ENCODE measurements at places on chromosomes 12 and 14.

DNA sequence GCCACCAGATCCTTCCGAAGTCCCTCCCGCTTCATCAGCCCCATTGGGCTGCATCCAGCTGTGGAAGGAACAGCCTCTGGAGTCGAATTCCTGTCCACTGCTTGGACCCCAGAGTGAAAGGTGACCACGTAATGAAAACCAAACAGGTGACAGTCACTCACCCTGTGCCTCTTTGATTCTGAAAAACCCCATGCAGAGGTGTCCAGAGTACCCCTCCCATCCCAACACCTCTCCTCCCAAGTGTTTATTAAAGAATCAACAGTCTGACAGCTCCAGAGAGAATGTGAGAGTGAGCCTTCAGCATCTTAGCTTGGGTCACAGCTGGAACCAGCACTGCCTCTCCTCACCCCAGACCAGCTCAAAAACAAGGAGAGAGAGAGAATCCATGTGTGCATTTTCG lies 178.6 kb upstream of the NOS1 start:
- DNase-seq: no peak

DNA sequence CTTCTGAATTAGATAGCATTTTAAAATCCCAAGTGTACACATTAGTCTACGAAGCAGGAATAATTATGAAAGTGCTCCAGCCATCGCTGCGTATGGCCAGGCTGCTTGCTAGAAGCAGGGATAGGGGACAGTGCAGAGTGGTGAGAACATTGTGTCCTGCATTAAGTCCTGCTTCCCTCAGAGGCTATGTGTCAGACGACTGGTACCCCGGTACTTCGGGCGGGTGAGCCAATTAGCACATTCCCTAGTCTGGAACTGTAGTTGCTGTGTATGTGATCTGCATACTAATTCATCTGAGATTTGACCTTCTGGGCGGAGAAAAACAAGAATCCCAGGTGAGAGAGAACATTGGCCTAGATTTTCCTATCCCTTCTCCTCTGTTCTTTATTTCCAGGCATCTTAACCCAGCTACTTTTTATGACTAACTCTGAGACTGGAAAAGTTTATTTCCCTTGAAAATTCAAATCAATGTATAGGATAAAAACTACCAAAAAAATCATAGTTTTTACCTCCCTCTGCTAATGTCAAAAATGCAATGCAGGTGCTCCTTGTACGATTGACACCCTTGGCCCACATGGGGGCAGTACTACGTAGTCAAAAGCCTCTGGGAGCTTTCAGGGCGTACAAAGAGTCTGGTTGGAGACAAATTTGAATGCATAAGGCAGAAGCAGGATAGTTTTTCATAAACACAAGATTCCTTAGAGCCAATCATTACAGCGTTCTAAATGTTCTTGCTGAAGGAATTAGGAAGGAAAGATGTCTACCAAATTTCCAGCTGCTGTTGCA lies 764.3 kb downstream of the NOVA1 start:
- peak; percentile 74 for DNase-seq

DNA sequence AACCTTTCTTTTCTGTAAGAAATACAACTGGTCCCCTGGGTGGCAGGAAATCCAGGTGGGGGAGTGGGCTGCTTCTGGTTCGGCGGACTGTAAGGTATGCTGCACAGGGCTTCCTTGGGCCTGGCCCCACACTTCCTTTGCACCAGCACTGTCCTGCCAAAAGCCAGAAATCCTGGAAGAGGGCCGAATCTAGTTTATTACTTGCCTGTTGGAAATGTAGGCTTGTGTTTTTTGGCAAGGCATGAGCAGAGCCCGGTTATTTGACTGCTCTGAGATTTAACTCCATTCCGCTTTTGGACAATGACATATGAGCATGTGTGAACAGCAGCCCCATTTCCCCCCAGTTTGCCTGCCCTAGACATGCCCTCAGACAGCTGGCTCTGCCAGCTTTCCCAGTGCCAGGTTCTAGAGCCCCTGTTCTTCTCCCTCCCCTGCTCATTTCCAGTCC lies 86.6 kb downstream of the BORCS5 start:
- DNase-seq: no peak

- no peak for DNase-seq
Measured at GRCh38 chr12:30691122-30691879, 4.4 kb downstream of the IPO8 start.

- no peak for DNase-seq
Measured at GRCh38 chr12:53964315-53964713, 8.6 kb upstream of the HOXC11 start.

GRCh38 chr12:56720731-56721151 lies 4.4 kb downstream of the NACA start:
- no peak for DNase-seq

- no peak for DNase-seq
Measured at GRCh38 chr12:46207644-46208043, 61.2 kb downstream of the SLC38A1 start.

- no peak for DNase-seq
Measured at GRCh38 chr12:129534966-129535750, 368.7 kb downstream of the TMEM132D start.

- DNase-seq: peak; percentile 52
Measured at GRCh38 chr14:66359500-66359899, 126.7 kb upstream of the CCDC196 start.

DNA sequence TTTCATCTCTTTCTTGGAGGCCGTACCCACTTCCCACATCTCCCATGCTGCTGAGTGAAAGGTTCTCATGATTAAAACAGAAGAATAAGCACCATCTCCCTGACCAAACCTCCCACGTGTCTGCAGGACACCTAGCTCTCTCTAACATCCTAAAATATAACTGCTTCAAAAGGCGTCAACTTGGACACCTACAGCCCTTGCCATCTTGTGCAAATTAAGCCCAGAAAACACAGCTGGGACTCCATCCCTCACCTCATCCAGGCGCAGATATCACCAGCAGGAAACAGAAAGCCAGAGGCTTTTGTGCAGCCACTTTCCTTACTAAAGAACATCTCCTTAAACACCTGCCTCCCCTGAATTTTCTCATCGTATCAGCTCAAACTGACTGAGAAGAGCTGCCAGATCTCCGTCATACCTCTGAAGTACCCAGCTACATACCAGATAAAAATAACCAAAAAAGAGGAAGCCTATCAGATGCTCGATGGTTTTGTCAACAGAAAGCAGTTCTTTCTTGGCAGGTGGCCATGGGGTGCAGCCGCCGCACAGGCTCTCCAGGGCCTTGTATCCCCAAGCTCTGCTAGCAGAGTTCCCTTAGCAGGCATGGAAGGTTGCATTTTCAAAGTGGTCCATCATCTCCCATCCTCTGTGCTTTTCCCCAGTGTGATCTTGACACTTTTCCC lies 28.8 kb downstream of the MAP3K9 start:
- DNase-seq: peak; percentile 32

DNA sequence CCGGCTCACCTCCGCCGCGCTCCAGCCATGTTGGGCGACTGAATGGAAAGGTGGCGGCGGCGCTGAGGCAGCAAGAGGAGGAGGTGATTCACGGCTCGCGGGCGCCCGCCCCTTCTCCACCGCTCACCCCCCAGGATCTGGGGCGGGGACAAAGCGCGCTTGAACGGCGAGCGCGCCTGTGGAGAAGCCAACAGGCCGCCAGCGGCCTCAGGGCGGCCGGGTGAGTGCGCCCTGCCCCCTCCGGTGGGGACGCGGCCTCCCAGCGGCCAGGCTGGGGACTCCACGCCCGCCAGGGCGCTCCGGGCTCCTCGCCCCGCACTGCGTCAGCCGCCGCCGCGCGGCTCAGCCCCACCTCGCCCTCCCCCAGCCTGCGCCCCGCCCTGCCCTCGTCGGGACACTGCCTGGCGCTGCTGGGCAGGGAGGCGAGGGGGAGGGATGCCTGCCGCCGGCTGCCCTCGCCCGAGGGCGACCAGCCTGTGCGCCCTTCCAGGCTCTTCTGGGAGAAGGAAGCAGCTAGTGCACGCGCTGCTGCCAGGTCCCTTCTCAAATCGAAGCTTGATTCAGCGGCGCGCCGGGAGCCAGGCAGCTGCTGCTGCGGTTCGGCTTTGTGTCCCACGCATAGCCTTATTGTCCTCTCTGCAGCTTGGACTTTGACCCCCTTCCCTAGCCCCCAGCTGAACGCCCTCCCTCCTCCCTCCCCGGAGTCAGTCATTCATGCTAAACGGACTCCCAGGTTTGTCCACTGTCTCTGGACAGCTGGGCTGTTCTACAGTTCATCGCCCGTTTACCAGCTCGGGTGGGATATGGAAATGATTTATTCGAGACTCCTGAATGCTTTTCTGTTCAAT lies at the start of gene KIF21A:
KIF21A (minus strand) TSS at position 40 of the 848 bp plus-strand sequence. CDS start 150 bp downstream, outside the sequence.
- DNase-seq: peak; percentile 72

DNA sequence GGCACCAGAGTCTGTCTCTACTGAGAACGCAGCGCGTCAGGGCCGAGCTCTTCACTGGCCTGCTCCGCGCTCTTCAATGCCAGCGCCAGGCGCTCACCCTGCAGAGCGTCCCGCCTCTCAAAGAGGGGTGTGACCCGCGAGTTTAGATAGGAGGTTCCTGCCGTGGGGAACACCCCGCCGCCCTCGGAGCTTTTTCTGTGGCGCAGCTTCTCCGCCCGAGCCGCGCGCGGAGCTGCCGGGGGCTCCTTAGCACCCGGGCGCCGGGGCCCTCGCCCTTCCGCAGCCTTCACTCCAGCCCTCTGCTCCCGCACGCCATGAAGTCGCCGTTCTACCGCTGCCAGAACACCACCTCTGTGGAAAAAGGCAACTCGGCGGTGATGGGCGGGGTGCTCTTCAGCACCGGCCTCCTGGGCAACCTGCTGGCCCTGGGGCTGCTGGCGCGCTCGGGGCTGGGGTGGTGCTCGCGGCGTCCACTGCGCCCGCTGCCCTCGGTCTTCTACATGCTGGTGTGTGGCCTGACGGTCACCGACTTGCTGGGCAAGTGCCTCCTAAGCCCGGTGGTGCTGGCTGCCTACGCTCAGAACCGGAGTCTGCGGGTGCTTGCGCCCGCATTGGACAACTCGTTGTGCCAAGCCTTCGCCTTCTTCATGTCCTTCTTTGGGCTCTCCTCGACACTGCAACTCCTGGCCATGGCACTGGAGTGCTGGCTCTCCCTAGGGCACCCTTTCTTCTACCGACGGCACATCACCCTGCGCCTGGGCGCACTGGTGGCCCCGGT lies at the start of gene PTGDR:
PTGDR (plus strand) TSS at position 198 of the 778 bp plus-strand sequence; CDS start at position 315, 117 bp downstream.
- peak; percentile 21 for DNase-seq

GRCh38 chr12:108807476-108807875 lies 49.9 kb downstream of the SSH1 start:
- no peak for DNase-seq

DNA sequence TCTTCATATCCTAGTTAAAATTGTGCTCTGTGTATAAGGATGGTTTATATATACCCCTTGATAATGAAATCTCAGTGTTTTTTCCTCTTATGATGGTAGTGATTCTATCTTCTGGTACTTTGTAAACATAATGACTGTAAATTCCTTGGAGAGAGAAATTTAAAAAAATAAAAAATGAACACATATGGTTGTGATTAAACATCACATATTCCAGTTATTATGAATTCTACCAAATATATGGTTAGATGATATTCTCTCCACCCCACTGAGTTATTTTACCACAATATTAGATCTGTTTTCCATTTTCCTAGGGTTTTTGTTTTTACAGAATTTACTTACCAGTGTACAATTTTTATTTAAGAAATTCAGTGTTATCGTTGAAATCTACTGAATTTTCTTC lies 481.9 kb upstream of the NOVA1 start:
- no peak for DNase-seq

DNA sequence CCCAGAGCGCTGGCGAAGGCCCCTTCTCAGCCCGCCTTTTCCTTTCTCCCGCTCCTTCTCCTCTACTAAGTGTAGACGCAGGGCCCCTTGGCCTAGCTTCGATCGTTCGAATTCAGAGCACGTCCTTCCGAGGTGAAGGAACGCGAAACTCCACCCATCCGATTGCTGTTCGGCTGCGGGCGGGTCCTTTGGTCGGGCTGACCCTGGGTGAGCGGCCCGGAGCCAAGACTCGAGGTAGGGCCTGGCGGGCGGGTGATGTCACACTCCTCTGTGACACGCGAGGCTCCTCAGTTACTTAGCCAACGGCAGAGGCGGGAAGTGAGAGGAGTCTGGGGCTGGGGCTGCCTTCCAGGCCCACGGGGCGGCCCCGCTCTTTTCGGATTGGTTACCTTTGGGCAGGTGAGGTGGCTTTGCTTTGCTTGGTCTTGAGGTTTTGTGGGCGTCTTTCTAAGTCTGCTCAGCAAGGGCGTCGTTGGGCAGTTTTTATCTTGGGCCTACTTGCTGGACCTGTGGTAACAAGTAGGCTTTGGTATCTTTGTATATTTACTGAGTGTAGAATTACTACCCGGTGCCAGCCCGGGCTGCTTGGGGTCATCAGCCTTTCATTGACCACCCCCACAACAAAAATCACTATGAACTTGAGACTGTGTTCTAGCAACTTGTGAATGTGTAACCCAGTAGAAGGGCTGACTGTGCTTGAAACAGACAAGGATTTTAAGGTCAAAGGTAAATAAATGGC lies 694 bp downstream of the TMBIM6 start:
- no peak for DNase-seq

- DNase-seq: no peak
Measured at GRCh38 chr14:62443796-62444195, 601.5 kb downstream of the KCNH5 start.

DNA sequence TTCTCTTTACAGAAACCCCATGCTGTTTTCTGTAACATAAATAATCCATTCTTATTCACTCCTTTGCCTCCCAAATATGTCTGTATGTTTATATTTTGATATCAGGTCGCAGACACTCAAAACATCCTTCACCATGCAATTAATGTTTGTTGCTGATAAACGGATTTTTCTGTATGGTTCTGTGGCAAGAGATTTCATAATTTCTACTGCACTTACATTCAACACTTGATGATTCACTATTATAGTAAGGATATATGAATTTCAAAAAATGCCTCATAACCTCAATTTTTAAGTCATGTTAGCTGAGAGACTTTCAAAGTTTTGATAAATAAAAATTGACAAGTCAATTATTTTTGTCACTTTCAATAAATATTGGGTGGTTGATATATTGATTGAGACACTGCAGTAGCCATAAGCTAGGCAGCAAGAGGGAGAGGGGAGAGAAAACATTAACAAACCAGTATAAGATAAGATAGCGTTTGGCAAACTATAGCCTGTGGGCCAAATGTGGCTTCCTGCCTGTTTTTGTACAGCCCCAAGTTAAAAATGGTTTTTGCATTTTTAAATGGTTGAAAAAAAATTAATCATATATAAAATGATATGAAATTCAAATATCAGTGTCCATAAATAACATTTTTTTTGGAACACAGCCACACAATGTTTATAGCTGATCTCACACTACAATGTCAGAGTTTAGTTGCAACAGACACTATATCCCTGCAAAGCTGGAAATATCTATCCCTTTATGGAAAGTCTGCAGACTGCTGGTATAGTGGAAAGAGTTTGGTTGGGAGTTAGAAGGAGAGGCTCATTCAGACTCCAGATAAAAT lies 18.3 kb downstream of the ALDH6A1 start:
- DNase-seq: no peak

GRCh38 chr12:118034429-118035189 lies 18.1 kb downstream of the RFC5 start:
- DNase-seq: no peak

DNA sequence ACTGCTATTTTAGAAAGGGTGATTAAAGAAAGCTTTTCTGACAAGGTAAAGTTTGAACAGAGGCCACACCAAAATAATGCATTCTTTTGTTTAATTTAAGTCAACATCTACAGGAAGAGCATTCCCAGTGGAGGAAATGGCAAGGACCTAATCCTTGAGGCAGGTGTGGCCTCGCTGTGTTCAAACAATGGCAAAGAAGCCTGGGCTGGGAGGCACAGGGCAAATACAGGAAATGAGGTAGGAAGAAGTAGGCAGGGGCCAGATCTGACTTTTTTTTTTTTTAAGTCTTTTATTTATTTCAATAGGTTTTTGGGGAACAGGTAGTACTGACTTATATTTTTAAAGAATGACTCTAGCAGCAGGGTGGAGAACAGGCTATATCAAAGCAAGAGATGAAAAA lies 53.5 kb downstream of the ARMH4 start:
- DNase-seq: no peak
